ENCODE measurements at places on chromosomes 1 and 21. TPM values are rescaled to one million over a fixed set of nuclear protein-coding genes. Genes with fewer than 3 reads are reported as not detected.

- no peak for DNase-seq
These were observed 26.2 kb upstream of the NGF start for GRCh38 chr1:115364046-115364779.

The SAMSN1 gene
- not detected for total RNA-seq

The LCA5L gene
- 4.7 TPM for total RNA-seq

DNA sequence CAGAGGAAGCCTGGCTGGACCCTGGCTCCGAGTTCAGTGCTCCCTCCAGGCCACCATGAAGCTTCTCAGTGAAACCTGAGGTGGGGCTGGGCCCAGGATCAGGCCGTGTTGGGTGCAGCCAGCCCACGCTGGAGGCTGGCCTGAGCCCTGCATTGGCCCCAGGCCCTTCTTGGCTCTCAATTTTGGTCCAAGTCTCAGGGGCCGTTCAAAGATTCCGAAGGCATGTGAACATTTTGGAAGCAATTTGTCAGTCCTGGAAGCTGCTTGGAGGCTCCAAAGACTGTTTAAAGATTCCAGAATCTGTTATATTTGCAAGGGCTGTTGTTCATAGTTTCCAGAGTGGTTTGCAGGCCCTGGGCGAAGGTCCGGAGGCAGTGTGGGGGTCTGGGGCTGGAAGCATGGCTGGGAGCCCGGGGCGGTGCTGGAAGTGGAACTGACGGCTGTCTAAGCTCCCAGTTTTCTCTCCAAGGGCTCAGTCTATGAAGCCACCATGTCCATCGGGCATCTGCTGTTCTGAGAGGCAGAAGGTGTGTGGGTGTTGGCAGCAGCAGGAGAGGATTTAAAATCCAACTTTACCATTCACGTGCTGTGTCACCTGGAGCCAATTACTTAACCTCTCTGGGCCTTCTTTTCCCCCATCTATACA lies 104.9 kb downstream of the EPHB2 start:
- no peak for DNase-seq

DNA sequence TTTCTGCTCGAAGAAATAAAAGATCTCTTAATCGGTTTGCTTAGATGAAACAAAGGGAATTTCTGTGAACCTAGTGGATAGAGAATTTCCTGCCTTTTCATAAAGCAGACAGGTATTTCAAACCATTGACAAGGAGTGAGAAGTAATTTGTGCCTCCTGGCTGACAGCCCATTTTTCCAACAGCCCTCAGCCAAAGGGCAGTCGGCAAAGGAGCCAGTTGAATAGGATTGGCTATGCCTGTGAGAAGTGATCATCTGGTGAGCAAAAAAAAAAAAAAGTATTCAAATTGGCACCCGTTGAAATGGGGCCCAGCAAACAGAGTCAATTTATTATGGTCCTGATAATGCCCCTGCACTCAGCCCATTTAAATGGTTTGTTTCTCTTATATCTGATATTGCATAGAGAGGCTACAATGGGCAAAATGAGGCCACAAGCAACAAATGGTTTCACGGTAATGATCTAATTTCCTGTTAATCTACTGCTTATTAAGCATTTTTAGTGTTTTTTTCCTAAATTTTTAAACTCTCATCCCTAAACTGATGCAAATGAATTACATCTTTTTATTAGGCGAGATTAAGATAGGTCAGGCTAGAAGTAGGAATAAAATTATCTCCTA lies 477.5 kb downstream of the NUF2 start:
- DNase-seq: no peak

GRCh38 chr1:9101510-9102146 lies 27.3 kb downstream of the GPR157 start:
- DNase-seq: peak; percentile 80

DNA sequence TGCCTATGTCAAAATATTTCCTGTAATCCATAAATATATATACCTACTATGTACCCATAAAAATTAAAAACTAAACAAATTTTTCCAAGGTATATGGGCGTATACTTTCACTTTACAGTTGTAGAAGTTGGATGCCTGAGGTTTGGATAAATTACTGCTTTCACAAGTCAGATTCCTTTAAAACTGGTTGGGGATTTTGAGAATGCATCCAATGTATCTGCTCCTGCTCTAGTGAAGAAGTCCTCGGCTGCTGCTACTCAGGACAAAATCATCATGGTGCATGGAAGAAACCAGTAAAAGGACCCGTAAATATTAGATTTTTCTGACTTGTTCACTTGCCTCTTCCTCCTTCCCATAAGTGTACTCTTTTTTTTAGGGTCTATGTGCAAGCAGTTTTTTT lies 841.1 kb downstream of the USP25 start:
- DNase-seq: no peak

GRCh38 chr1:234956821-234957329 lies 171.8 kb downstream of the TOMM20 start:
- DNase-seq: peak; percentile 65

DNA sequence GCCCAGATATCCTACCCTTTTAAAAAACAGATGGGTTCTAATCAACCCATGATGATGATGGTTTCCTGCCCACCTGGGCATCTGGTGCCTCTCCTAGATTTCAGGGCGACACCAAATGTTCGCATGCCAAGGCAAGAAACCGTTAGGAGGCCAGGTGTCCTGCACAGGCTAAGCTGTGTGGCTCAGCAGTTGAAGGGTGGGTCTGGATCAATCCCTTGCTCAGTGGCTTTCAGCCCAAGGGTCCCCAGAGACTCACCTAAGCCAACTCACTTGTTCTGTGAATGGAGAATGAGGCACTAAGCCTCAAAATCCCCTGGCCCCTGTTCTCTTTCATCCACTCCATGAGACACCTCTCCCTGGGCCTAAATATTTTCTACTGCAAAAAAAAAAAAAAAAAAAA lies 169.1 kb upstream of the EDN2 start:
- DNase-seq: no peak

The CNST gene
- total RNA-seq: 15.5 TPM

DNA sequence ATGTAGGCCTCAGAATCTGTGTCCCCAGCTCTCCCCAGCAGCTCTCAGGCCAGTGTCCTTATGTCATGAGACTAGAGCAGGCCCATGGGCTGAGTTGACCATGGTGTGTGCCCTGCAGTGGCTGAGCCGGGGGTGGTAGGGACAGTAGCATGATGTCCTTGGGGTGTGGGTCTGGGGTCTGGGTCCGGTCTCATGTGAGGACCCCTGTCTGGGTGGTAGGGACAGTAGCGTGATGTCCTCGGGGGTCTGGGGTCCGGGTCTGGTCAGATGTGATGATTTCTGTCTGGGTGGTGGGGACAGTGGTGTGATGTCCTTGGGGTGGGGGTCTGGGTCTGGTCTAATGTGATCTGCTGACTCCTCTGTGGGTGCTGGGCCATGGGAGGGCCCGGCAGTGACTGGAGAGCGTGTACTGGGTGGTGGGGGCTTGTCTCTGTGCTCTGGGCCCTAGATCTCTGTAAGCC lies 64.5 kb downstream of the OBSCN start:
- DNase-seq: no peak

The ADAMTS4 gene
- 1.3 TPM for total RNA-seq

DNA sequence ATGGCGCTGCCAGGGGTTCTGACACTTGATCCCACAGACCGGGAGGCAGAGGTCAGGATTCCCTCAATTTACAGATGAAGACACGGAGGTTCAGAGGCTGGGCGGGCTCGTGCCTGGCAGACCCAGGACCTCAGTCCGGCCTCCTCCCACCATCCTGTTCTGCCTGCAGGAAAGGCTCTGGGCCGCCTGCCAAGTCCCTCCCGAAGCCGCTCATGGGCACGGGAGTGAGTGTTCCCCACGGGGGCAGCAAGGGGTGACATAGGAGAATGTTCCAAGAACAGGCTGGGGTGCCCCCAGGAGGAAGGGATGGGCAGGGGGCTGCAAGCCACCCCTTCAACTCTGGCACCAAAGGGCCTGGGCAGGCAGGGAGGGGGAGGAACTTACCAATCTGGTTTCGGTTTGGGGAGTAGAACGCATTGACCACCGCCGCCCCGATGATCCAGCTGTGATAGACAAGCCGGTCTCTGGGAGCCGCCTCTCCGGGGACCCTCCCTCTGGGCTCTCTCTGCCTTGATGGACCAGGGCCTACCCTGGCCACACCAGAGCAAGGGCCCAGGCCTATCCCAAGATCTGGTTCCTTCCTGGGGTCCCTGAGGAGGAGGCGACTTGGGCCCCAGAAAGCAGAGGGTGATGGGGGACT lies 7.5 kb downstream of the PRXL2B start:
- no peak for DNase-seq

Data from neural progenitor cell (in vitro differentiated cells).